ENCODE measurements at places on chromosomes 6 and 20.

DNA sequence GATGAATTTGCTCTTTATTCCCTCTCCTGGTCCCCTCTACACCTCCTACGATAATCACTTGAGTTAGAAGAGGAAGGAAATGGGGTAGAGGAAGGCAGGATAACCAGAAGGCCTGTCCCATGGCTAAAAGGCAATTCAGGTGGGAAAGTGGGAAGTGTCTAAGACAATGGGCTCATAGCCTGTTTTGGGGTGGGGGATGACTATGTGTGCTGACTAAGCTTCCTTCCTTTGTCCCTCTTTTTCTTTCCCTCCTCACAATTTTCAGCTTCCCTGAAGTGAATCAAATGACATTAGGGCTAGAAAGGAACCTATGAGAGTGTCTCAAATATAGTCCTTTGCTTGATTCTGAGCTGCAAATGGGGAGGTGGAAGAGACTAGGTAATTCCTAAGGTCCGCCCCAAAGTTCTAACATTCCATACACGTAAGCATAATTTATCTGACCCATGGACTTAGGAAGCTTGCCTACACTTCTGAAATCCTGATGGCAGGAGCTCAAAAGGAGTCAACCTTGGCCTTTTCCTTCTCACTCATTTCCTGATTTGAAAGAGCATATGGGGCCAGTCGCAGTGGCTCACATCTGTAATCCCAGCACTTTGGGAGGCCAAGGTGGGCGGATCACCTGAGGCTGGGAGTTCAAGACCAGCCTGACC, 24.3 kb downstream of the EDEM2 start:
- DNase-seq, result no peak

GRCh38 chr6:15487262-15487661, 175.6 kb downstream of the DTNBP1 start:
- DNase-seq, result no peak

DNA sequence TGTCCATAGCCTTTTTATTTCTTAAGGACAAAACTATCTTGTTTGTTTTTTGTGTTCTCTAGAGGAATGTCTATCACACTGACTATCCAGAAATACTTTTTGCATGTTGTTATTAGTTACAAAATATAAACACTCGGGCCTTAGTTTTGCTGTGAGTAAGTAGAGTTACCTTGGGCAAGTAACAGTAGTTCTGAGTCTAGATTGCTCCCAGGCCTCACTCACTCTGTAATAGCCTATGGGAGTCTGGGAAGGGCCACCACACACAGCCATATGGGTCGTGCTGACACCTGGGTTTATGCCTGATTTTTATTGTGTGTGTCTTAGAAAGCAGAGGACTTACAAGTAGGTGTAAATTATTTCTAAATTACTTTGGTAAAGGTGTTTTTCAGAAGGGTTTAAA, 185.8 kb downstream of the TMEM242 start:
- no peak for DNase-seq

DNA sequence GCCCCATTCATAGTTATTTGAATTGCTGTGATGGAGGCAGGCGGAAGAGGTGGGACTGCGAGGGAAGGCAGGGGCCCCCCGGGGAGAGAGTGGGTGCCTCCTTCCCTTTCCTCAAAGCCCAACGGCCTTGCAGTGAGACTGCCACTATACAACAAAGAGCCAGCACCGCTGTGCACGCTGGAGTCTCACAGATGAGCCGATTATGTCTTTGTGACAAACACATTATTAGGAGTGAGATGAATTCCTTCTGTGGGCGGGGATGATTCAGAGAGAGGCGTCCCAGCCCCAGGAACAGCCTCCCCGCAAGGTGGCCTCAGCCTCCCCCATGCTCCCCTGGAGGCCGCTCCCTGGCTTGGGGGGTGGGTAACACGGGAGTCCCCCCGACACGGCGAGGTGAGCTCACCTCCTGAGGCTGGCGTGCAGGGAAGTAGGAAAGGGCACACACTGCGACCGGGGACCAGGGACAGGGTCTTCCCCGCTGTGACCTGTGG, 26.7 kb downstream of the NTSR1 start:
- DNase-seq, result no peak

GRCh38 chr6:9890469-9890868, 524.4 kb downstream of the TFAP2A start:
- DNase-seq, result no peak

DNA sequence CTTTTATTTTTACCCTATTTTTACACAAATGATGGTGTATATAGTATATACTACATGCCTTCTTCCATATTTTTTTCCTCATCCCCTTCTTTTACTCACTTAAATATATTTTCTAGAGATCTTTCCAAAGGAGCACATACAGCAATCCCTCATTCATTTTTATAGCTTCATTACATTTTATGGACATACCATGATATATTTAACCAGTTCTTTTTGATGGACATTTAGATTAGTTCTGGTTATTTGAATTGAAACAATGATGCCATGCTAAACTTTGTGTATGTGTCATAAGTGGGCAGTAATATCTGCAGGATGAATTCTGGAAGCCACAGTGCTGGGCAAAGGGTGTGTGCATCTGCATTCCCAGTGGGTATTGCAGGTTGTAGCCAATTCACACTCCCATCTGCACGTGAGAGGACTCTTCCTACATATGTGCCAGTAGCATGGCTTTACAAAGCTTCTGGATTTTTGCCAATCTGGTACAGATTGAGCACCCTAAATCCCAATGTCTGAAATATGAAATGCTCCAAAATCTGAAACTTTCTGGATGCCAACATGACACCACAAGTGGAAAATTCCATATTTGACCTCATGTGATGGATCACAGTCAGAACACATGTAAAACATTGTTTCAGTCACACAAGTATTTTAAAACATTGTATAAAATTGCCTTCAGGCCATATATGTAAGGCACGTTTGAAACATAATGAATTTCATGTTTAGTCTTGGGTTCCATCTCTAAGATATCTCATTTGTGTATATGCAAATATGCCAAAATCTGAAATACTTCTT, 127.2 kb downstream of the ARID1B start:
- DNase-seq, result no peak

DNA sequence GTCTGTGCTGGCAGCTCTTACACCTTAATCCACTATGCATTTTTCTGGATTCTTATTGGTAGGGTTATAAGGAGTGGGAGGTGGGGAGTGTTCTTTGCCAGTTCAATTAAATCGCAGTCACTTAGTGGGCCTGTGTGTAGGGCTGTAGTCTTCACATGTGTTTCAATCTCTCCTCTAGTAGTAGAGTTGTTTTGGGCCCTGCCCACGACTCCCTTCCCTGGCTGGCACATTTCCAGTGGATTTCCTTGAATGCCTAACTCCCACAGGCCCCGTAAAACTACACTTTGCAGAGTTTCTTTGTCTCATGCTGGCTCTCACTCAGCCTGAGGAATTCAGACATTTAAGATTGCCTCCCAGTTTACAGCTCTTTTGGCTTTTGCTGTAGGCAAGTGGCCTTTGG, 414.0 kb upstream of the OPRM1 start:
- no peak for DNase-seq

GRCh38 chr20:9353916-9354276, 160.5 kb upstream of the LAMP5 start:
- DNase-seq, result no peak

All from T-helper 1 cell (primary cell).